ENCODE measurements at places on chromosomes 4 and X.

DNA sequence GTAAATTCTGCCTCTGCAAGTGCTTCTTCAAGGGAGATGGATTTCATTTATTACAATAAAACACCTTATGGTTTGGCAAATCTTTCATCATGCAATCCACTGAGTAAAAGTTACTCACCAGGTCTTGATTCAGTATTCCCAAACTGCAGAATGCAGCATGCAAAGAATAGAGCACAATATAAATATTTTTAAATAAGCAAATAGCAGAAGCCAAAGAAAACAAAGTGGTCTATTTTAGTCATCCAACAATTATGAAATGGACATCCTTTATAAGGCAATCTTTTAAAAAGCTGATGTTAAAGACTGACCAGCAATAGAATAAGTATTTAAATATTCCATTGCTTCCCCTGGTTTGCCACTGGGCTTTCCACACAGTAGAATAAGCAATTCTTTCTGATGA, 59.5 kb downstream of the SLC39A8 start:
- no peak for DNase-seq

- no peak for DNase-seq
Measured at GRCh38 chr4:107631560-107631959, 88.5 kb downstream of the PAPSS1 start.

DNA sequence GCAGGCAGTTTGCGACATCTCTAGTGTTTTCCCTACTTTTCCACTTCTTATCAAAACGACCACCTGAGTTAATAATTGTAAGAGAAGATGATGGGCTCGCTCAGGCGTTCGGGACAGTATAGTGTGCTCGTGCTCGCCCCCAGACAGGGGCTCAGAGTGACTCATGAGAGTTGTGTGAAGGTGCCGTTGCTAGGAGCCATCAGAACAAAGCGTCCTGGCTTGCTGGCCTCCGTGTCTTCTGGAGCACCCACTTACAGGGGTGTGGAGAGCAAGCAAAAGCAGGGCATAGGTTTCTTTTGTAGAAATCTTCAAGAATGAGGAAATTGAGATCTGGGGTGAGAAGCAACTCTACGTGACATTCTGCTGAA, 73.0 kb upstream of the ADGRG2 start:
- no peak for DNase-seq

GRCh38 chrX:68632491-68632890, 15.0 kb upstream of the STARD8 start:
- DNase-seq, result no peak

DNA sequence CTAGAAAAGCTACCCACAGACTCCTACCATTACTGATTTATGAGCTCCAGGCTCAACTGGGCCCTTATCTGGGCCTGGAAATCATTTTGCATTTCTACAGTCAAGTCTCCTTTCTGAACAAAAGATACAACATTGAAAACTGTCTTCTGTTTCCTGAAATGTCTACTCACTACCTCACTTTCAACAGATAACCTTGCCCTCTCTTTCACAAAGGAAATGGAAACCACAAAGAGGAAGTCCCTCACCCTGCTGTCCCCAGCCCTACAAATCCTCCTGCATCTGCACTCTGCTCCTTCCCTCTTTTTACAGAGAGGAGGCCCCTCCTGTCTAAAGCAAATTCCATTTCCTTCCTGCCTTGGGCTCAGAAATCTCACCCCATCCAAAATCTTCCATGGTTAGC, 24.8 kb upstream of the CYBB start:
- peak; percentile 30 for DNase-seq

Data from activated CD8-positive, alpha-beta T cell treated with anti-CD3 and anti-CD28 coated beads for 36 hours (primary cell).